Fibroblast of skin of back (primary cell): ENCODE measurements at places on chromosomes 7 and 10.

- DNase-seq = peak; percentile 67
Observed at GRCh38 chr7:32881074-32881982, 10.2 kb downstream of the KBTBD2 start.

DNA sequence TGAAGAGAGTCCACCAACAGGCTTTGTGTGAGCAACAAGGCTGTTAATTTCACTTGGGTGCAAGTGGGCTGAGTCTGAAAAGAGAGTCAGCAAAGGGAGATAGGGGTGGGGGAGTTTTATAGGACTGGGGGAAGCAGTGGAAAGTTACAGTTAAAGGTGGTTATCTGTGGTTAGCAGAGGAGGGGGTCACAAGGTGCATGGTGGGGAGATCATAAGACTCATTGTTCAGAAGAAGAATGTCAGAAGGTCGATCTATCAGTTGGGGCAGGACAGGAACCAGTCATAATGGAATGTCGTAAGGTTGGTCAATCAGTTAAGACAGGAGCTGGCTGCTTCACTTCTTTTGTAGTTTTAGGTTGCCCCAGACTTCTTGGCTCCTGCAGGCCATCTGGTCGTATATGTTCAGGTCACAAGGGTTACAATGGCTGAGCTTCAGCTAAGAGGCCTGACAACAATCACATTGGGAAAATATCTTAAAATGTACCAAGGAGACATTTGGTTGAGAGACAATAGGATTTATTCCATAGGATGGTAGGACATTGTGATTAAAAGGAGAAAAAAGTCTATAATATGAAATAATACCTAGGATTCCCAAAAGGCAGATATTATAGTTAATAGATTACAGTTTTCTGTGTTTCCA is 356.4 kb downstream of the ANKRD7 start:
- no peak for DNase-seq

DNA sequence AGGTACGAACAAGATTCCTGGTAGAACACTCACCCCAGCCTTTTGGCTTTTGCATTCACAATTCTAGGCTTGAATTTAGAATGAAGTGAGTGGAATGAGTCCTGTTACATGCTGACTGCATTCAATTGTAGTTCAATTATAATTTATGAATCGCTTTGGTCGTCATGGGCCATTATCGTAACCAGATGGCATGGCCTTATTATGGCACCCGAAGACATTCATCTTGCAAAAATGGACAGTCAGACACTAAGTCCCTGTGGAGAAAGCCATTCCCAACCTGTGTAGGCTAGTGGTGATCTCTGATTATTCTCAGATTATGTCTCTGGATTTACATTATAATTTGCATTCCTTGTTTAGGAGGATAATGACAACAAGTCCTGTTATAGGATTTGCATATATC is 292.4 kb upstream of the NPSR1 start:
- no peak for DNase-seq

- DNase-seq = no peak
Observed at GRCh38 chr7:129792721-129793120, 160.0 kb downstream of the UBE2H start.

- no peak for DNase-seq
Observed at GRCh38 chr10:13700473-13701144, 113.8 kb downstream of the PRPF18 start.

DNA sequence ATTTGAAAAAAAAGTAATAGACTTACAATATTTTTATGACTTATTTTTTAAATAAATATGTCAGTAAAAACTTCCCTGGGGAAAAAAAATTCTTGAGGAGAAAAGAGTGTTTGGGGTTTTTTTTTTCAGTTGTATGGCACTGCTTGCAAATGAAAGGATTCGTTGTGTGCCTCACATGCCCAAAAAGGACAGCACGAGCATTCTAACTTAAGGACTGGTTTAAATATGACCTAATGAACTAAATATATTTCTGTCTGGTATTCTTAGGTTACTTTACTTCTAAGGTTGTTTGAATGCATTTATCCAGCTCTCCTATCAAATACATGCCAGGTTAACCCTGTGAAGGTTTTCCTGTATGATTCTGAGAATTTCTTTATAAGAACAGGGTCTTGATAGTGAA is 988 bp upstream of the CD36 start:
- DNase-seq = no peak
